ENCODE measurements at places on chromosomes 1 and 21.

DNA sequence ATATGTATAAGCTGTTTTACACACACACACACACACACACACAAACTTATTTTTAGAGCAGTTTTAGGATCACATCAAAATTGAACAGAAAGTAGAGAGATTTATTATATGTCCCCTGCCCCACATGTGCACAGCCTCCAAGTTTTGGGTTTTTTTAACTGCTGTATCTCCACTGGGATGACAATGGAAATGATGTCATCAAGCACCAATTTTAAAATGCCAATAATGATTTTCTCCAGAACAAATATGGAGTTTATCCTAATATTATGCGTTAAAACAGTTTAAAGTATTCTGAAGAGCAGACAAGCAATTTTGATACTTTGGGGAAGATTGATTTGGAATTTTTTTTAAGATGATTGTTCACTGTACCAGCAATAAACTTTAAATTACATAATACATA is 56.7 kb downstream of the GFI1 start:
- no peak for DNase-seq

DNA sequence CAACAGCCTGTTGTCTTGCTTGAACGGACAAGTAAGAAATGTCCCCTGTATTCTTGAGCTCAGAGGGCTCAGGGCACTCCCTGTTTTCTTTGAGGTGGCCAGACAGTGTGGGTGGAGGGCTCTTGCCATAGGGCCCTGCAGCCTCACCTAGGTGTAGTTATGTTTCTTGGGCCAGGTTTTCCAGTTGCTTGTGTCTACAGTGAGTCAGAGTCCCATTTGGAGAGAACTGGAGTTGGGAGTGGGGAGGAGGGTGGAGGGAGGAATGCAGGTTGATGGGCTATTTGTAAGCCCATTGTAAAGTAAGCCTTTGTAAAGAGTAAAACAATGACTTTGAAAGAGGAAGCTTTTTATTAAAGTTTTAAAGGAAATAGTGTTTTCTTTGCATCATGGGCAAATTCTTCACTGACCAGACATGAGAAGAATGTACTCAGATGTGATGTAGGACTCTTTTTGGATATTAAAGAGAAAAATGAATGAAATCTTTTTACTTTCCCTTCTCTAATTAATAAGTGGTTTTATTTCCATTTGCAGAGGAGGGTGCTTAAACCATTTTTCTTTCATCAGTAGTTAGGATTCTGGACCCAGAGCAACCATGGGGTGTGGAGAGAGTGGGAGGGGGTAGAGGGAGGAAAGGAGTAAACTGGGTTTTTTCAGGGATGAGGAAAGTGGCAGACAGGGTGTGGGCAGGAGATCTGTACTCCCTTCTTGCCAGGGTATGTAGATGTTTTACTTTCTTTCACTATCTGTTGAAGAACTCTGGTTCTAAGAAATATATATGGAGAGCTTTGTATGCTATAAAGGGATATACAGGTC is 45.1 kb upstream of the MACF1 start:
- DNase-seq, result no peak

- DNase-seq, result no peak
Observed at GRCh38 chr1:19327301-19327700, 15.2 kb downstream of the SLC66A1 start.

DNA sequence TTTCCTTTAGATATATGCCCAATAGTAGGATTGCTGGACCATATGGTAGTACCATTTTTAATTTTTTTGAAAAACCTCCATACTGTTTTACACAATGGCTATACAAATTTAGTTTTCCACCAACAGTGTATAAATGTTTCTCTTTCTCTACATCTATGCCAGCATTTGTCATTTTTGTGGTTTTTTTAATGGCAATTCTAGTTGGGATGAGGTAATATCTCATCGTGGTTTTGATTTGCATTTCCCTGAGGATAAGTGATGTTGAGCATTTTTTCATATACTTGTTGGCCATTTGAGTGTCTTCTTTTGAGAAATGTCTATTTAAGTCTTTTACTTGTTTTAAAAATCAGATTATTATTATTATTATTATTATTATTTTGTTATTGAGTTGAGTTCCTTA is 35.5 kb downstream of the PLA2G4A start:
- DNase-seq, result no peak

GRCh38 chr1:198947456-198947855 is 308.6 kb downstream of the PTPRC start:
- DNase-seq, result no peak
